RPMI7951 (cell line): ENCODE measurements at places on chromosomes 12 and 14.

GRCh38 chr12:58532855-58533608 lies 387.3 kb downstream of the LRIG3 start:
- DNase-seq, result no peak

DNA sequence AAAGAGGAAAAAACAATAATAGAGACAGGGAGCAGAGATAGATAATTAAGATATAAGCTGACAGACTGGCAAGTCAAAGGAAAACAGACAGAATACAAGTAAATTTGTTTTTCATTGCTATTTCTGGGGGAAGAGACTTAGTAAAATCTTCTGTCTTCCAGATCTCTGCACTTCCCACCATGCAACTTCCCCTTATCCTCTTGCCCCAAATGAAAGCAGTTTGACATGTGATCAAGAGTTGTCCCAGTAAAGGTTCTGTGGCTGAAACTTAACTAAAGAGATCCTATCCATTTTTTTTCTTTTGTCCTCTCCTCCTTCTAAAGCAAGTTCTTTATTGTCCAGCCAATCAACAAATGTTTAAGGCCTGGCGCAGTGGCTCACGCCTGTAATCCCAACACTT lies 1.5 kb upstream of the MLF2 start:
- DNase-seq, result no peak

GRCh38 chr12:22348208-22348607 lies 13.7 kb upstream of the ST8SIA1 start:
- no peak for DNase-seq

DNA sequence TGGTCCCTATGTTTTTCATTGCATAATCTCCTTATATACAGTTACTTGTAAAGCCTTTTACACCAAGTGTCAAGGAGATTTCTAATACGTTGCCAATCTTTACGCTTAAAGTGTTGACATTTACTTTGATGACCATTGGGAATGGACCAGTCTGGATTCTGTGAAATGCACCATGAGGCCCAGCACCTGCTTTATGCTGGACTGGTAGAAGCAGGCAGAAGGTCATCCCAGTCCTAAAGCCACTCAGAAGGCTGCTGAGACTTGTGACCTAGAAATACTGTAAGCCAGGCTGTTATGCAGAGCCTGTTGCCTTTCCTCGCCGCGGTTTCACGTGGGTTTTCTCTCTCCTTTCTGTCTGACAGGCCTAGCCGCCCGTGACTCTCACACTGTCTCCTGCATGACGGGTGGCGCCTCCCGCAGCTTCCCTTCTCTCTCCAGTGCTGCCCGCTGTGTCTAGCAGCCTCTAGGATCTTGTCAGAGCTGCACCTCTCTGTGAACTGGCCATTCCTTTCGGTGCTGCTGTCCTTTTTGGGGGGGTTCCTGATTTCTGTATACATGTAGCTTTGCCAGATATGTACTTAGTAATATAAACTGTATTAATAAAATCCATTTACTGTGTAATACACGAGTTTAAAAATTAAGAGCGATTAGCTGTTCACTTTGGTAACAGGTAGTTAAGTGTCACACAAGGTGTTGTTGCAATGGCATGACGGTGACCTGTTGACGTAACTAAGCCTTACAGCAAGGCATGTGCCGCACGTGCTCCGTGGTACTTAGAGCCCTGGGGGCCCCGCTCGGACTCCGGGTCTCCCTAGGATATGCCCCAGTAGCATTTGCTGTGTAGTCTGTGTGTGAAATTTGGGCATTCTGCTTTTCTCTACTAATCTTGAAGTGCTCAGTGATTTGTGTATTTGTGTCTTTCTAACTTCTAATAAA lies 29.7 kb downstream of the XRCC3 start:
- DNase-seq, result no peak

GRCh38 chr12:108069651-108070165 lies 59.4 kb upstream of the WSCD2 start:
- no peak for DNase-seq

GRCh38 chr14:100369019-100369418 lies 45.9 kb downstream of the SLC25A47 start:
- no peak for DNase-seq

GRCh38 chr12:2477009-2477766 lies 317.6 kb upstream of the FKBP4 start:
- DNase-seq, result no peak
